ENCODE measurements at places on chromosomes 1 and 21.

DNA sequence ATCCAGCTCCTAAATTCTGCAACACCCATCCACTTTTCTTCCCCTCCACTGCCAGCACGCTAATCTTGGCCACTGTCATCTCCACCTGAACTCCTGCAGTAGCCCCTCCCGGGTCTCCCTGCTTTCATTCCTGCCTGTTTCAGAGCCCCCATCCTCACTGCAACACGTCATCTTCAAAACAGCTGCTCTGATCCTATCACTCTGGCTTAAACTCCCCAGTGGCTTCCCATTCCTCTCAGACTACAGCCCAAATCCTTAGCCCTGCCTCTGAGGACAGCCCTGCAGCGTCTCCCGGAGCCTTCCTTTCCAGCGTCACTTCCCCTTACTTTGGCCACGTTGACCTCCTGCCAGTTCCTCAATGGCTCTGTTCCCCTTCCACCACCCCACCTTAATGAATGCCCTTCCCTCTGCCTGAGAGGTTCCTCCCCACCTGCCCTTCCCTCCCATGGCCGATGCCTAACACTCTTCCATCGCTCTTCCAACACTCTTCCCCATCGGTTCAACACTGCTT lies 22.9 kb upstream of the IFNAR2 start:
- no peak for DNase-seq

DNA sequence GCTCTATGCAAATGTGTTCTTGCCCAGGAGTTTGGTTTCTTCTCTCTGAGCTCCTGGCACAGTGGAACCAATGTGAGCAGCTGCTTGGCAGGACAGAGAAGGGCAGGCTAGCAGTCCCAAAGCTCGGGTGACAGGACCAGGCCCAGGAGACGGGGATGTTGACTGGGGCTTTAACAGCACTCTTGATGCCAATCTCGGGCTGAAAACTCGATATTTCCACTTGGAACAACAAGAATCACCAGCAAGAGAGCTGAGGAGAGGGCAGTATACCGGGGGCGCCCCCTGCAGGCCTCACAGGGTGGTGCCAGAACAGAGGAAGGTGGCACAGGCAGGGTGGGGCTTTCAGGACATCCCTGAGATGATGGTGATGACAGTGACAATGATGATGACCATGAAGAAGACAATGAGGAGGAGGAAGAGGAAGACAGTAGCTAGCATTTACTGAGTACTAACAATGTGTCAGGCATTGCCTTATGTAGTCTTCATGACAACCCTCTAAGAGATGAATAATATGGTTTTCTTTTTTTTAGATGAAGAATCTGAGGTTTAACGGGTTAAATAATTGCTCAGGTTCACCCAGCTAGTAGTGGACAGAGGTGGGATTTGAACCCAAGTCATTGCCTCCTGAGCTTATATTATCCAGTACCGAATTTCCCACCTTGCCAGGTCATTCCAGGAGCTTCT lies 2.7 kb upstream of the KCNJ9 start:
- DNase-seq, result no peak

DNA sequence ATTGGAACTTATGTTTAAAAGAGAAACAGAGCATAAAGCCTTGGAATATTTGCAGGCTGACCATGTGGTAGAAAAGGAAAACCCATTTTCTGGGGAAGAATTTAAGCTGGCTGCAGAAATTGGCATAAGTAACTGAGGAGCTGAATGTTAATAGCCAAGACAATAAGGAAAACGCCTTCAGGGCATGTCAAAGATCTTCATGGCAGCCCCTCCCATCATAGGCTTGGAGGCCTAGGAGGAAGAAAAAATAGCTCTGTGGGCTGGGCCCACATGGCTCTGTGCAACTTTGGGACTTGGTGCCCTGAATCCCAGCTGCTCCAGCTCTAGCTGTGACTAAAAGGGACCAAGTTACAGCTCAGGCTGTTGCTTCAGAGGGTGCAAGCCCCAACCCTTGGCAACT lies 51.5 kb downstream of the CTH start:
- no peak for DNase-seq

DNA sequence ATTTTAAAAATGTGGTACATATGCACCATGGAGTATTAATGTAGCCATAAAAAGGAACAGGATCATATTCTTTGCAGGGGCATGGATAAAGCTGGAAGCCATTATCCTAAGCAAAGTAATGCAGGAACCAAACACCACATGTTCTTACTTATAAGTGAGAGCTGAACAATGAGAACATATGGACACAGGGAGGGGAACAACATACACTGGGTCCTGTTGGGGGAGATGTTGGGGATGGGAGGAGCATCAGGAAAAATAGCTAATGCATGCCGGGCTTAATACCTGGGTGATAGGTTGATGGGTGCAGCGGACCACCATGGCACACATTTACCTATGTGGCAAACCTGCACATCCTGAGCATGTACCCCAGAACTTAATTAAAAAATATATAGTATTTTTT lies 352.5 kb upstream of the KAZN start:
- DNase-seq, result no peak

DNA sequence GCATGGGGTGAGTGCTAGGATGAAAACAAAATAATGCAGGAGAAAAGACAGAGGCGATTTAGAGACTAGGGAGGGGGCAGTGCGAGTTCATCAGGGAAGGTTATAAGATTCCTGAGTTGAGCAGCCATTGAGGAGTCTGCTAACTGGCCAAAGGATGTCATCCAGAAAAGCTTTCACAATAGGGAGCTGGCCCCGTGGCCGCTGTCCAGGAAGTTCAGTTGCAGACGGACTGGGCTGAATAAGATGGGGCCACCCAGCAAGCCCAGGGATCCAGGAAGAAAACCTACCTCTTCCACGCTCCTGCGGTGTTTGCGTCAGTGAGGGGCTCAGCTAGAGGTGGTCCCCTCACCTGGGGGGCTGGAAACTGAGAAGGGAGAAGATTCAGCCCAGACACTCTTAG lies 4.0 kb upstream of the PKP1 start:
- DNase-seq, result no peak

DNA sequence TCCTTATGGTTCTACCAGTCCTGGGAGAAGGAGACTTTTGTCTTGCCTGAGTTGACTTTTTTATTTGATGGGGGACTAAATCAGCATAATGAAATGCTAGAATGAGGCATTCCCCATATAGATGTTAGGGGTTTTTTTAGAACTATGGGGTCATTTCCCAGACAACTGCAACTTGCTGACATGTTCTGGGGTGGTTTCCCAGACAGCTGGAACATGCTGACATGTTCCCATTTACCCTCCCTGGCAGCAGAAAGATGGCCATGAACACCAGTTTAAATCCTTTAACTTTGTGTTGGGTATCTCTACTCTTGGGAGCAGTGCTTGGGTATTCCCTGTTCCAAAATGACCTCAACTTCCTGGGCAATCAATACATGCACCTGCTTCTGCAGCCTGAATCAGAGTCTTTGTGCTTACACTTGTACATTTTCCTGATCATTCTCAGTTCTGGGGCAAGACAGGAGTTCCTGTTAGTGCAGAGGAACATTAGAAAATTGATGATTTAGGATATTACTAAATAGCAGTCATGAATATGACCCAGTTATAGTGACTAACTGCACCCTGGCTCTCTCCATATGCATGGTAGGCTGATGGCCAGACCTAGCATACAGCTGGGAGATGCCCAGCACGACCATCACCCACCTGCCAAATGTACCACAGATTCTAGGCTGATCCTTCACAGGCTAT lies 75.4 kb upstream of the CD5L start:
- no peak for DNase-seq

DNA sequence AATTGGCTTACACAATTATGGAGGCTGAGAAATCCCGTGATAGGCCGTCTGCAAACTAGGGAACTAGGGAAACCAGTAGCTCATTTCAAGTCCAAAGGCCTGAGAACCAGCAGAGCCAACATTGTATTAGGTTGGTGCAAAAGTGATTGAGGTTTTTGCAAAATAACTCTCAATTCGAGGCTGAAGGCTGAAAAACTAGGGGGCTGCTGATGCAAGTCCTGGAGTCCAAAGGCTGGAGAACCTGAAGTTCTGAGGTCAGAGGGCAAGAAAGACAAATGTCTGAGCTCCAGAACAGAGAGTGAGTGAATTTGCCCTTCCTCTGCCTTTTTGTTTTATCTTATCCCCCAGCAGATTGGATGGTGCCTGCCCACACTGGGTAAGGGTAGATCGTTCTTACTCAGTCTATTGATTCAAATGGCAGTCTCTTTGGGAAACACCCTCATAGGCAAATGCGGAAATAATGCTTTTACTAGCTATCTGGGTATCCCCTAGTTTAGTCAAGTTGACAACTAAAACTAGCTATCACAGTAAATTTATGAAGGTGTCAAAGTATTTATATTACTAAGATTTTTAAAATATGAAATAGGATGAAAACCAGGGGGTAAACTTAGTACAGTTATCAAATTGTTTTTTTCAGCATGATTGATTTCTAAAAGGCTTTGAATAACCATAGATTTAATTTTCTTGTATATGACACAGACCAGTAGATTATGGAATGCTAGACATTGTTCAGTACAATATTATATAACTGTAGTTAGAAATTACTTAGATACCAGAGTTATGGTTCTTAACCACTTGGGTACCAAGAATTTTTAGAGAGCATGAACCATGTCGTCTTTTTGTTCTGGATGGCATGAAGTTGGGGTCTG lies 15.4 kb downstream of the RABGAP1L start:
- no peak for DNase-seq

DNA sequence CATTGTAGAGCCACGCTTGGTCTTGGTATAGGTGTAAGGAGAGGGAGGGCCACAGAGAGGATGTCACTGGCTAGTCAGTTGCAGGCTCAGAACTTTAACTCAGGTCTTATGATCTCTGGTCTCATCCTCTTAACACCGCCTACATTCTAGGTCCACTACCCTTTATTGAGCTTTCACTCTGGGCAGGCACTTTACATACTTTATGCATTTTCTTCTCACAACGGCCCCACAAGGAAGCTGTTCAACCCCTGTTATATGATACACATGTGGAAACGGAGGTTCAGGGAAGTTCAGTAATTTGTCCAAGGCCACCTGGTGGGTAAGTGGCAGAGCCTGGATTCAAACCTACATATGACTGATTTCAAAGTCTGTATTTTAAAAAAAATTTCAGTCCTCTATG lies 25.3 kb upstream of the RCAN3 start:
- DNase-seq, result no peak

DNA sequence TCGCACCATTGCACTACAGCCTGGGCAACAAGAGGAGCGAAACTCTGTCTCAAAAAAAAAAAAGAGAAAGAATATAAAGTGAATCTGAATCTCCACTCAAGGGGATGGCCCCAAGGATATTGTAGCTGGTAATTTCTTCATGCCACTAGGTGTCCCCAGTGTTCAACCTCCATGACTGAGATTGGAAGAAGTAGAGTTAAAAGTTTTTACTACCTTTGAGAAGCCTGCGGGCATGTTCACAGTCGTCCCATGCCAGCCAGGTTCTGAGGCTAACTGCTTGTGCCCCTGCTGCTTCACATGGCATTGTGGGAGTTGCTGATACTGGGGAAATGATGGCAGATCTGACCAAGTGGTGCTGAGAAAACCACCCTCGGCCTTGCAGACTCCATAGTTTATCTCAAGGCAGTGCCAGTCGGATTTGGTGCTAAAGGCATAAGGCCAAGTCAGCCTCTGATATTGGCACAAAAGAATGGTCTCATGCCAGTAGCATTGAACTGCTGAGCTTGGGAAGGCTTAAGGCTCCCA lies 10.8 kb upstream of the SHISA4 start:
- DNase-seq, result no peak

DNA sequence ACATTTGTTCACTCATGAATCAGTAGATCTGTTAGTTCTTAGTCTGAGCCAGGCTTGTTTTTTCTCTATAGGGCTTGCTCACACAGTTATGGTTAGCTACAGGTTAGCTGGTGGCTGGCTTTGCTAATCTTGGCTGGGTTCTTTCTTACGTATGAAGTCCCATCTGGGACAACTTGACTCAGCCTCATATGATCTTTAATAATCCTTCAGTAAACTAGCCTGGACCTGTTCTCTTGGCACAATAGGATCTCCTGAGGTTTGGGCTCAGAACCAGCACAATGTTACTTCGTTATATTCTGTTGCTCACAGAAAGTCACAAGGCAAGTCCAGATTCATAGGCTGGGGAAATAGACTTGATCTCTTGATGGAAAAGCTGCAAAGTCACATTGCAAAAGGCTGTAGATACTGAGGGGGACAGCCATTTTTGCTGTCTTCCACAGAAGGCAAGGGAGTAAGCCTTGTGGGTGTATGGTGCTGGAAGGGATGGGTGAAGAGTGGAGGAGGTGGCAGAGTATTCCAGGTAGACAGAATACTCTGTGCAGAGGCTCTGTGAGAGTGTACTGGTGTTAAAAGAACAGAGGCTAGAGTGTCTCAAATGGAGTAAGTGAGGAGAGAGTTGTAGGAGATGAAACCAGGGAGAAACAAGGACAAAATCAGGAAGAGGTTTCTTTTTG lies 24.4 kb downstream of the EFCAB7 start:
- DNase-seq, result no peak

DNA sequence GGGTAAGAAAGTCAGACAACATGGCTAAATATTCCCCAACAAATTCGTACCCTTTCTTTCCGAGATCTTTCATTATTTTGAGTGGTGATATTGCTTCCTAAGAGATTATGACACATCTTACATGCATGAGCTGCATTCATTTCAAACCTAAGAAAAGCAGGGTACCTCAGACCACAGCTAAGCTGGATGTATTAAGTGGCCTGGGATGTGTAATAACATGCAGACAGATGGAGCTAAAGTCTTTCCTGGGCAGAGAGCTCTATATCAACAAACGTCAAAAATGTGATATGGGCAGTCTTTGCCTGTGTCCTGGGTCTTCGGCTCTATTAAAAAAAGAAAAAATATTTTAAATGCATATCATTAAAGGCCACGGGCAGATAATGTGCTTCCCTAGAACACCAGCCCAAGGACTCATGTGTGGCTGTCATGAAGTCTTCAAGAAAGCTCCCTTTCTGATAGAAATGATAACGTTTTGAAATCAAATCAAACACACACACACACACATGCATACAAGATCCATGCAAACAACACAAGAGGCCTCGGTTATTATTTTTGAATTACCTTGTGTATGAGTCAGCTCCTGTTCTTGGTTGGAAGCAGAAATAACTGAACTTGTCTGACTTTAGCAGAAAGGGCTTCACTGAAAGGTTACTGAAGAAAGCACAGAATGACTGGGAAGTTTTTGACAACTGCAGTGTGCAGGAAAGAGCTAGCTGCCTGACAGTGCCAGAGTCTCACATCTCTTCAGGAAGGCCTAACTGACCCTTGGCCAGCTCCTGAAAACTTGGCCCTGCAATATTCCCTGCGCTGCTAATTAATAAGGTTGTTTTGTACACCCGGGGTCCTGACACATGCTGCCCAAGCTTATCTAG lies 231.2 kb downstream of the DSCAM start:
- DNase-seq, result no peak

DNA sequence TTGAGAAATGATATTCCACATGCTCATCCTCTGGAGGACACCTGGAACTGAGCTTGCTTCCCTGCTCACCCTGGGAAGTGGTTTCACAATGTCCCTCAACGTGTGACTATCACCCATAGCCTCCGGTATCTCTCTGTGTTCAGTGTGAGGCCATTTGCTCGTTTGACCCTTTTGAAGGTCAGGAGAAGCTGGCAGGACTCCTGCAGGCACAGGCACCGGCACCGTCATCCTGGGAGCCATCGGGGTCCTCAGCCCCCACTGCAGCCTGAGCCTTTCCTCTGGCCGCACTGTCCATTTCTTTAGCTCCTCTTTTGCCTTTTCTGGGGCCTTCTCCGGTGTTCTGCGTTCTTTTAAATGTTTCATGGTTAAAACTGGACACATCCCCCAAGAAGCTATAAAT lies 159.6 kb upstream of the COL6A1 start:
- DNase-seq, result no peak

Measured in HFF-Myc (cell line).